ENCODE measurements at places on chromosomes 4 and X.

DNA sequence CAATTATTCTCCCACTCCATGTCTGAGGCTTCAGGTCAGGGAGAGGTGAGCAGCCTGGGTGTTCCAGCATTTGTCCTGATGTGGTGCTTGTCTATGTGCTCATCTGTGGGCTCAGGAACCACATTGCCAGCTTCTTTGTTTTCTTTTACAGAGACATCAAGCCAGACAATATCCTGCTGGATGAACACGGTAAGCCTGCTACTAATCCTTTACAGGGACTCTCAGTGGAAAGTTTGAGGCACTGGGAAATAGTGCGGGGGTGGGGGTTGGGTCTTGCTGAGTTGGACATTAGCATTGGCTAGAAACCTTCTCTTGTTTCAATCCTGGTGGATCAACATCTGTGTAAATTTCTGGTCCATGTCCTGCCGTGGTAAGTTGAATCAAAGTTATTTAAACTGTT is 310.3 kb downstream of the EVC2 start:
- no peak for DNase-seq

- DNase-seq = no peak
Measured at GRCh38 chr4:106738121-106738520, 298.0 kb downstream of the DKK2 start.

DNA sequence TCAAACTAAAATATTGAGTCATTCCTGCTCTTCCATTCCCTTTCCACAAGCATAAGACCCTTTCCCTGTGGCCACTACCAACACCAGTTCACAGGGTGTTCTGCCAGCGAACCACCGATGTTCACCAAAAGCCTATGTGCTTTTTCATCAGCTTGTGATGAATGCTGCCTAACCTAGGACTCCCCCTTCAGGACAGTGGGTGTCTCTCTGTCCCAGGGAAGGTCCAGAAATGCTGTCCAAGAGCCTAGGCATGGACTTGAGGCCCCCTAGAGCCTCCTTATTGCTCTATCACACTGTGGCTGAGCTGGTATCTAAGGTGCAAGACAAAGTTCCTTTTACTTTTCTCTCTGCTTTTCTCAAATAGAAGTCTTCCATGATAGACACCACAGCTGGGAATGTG is 1015.6 kb downstream of the PCDH19 start:
- no peak for DNase-seq

GRCh38 chr4:176549161-176549865 is 229.5 kb downstream of the SPCS3 start:
- no peak for DNase-seq

DNA sequence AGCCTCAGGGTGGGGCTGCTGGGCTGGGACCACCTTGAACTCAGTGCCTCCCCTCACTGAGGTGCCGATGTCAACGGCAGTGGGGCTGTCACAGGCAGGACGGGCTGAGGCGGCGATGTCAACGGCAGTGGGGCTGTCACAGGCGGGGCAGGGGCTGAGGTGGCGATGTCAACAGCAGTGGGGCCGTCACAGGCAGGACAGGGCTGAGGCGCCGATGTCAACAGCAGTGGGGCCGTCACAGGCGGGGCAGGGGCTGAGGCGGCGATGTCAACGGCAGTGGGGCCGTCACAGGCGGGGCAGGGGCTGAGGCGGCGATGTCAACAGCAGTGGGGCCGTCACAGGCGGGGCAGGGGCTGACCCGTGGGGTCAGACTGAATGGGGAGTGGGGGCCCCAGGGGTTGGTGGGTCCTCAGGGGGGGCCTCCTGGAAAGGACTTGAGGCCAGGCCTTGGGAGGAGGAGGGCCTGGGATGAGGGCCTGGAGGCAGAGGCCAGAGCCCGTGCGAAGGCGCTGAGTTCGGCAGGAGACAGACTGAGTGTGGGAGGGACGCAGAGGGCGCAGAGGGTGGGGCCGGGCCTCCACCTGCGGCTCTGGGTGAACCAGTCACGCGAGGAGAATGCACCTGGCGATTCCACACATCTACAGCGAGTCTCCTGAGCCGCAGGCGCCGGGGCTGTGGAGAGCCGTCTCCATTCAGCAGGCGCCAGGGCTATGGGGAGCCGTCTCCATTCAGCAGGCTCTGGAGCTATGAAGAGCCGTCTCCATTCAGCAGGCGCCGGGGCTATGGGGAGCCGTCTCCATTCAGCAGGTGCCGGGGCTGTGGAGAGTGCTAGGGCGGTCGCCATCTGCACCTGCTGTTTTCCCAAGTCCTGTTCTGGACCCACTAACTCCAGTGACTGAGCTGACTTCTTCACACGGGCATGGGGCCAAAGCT is 22.9 kb downstream of the ATP5ME start:
- no peak for DNase-seq

DNA sequence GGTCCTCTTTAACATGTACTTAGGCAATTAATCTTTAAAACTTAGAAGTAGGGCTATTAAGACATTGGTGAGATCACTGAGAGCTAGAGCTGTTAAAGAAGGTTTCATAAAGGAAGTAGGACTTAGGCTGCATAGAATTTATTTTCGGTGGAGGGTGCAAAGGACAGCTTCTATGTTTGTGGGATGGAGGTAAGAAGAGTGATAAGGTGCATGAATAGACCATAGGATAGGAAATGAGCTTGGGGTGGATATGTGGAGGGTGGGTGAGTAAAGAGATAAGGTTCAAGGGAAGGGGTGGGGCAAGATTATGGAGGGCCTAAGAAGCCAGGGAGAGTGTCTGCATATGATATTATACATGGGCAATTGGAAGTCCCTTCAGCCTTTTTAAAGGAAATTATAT is 15.9 kb downstream of the RTL9 start:
- no peak for DNase-seq

DNA sequence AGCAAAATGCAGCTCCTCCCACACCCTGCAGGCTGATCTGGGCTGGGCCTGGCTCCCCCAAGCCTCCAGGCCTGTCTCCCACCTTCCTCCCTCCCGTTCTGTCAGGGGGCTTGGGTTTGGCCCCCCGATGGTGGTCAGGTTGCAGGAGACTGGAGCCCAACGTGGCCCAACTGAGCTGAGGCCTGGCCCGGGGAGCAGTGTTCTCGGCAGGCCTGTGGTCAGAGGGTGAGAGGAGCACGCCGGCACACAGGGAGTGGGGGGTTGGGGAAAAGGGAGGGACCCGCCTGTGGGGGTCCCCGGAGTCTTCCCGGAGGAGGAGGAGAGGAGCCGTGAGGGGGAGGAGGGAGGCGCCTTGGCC is 43.2 kb upstream of the NKX1-1 start:
- DNase-seq = no peak

DNA sequence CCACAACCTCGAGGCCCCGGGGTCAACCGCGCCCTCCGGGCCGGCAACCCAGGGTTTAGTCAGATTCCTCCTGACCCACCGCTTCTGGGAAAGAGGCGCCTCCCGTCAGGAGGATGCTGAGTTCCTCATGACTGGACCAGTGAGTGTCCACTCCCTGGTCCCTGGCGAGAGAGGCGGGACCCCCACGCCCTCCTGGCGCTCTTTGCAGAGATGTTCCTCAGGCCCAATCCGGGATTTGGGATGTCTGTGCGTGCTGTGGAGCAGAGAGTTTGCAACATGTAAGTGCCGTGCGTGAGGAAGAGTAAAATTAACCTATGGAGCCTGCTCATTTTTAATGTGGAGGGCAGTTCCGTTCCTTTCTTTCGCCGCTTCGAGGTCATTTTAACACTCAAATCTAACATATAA is 824 bp upstream of the UGDH start:
- no peak for DNase-seq

DNA sequence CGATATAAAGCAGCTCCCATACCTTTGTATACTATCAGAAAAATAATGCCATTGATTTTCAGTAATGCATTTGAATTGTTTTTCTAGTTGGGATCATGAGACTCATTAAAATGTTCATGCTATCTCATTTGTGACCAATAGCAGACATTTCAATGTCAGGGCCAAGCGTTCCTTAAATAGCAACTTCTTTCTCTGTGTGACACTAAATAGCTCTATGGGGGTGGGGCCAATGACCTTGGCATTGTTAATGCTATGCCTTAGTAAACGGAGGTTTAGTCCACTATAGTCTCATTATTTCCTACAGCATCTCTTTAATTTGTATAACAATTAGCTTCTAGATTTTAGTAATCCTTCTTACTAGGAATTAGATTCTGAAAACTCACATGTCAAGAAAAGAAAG is 48.6 kb upstream of the ARHGAP24 start:
- no peak for DNase-seq

- DNase-seq = no peak
Measured at GRCh38 chr4:15488658-15489470, 19.2 kb downstream of the CC2D2A start.

- no peak for DNase-seq
Measured at GRCh38 chrX:9144701-9145241, 110.8 kb upstream of the FAM9B start.

GRCh38 chr4:159002950-159003349 is 99.9 kb upstream of the RAPGEF2 start:
- DNase-seq = no peak

DNA sequence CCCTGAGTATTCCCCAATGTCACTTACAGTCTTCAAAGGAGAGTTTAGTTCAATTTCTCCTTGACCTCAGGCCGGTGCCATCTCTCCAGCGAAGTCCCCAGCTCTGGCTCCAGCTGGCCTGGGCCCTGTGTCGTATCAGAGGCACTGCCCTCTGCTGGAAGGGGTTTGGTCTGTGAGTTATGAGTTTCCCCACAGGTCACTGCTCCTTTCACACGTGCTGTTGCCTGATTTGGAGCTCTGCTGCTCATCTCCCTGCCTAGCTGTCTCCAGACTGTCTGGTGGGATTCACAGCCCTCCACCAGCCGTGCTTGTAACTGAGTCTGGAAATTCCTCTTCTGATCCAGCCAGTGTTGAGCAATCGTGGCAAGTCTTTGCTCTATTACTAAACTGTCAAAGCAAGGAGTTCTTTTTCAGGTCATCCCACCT is at the start of gene RAP2C:
RAP2C (minus strand) TSS at position 105 of the 426 bp plus-strand sequence. CDS start 2,179 bp downstream, outside the sequence.
- peak; percentile 77 for DNase-seq

- DNase-seq = no peak
Measured at GRCh38 chr4:82382751-82383150, 9.0 kb upstream of the HNRNPD start.

DNA sequence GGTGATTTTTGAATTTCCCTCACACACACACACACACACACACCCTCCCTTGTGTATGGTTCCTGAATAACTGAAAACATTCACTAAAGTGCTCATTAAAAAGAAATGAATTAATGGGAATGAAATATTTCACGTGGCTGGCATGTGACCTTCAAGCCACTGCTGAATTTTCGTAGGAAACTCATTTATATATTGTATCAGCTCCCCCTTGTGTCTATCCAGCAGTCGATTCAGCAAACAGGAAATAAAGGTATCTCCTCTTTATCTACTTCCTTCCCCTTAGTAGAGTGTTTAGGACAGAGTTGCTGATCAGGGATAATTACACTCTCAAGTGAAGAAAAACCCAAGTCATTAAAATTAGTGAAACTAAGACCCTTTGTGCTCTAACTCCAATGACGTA is 912.6 kb upstream of the LCORL start:
- DNase-seq = no peak

- DNase-seq = no peak
Measured at GRCh38 chr4:26030780-26031179, 116.8 kb downstream of the SMIM20 start.

- no peak for DNase-seq
Measured at GRCh38 chr4:180913750-180914149, 1329.5 kb upstream of the TENM3 start.

DNA sequence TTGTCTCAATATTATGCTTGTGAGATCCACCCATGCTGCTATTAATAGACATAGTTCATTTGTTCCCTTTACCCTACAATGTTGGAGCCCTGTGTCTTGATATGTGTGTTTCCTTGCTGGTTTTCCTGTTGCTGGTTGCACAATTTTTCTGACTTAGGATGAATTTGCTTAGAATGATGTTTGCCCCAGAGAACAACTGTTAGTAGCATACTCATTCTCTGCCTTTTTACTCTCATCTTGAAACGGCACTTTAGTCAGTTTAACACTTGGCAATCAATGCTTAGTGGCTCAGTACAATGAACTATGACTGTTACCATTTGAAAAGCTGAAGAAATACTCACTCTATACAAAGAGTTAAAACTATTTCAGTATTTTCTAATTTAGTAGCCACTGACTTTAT is 158.8 kb upstream of the NDST4 start:
- DNase-seq = no peak

GRCh38 chr4:138788267-138788790 is 227.3 kb upstream of the NOCT start:
- DNase-seq = no peak

GRCh38 chr4:122139139-122139538 is 13.0 kb upstream of the BLTP1 start:
- no peak for DNase-seq

DNA sequence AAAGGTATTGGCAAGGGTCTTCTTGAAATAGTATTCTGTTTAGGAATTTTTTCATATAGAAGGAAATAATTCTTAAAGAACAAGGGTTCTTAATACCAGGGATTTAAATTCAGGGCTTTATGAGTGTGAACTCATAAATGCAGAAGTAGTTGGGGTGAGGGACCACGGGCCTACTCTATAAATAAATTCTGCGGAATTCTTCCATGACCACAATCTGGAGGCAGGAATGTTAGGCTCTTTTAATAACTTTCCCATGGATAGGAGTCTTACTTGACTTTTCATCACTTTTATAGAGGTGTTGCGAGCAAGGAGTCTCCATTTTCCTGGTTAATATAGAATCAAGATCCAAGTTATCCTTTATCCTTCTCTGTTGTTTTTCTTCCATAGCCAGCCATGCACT is 76.7 kb upstream of the SLC4A4 start:
- DNase-seq = no peak

DNA sequence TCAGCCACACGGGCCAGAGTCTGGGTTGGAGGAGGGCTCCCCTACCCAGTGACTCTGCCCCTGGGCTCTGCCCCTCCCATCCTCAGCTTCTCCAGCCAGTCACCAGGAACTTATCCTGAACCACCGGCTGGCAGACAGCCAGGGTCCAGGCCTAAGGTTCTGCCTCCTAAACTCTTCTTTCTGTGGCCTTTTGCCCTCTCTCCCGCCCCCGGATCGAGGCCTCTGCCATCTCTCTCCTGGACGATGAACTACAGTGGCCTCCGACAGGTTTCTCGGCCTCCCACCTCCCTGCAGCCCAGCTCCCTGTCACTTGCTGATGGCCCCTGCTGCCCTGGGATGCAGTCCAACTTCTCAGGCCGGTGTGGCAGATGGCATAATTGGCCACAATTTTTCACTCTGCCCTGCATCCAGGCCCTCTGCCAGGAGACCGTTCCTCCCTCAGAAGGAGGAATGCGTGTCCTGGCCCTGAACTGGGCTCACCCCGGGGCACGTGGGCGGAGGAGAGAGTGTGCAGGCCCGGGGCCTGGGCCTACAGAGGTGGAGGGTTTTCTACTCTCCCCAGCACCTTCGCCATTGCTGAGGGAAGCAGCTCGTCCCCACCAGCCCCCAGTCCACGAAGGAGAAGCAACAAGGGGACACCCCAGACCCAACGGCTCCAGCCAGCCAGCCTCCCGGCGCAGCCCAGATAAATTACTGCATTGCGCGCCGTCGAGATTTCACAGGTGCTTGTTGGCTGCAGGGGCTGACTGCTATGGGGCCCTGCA is 81.9 kb upstream of the LRPAP1 start:
- DNase-seq = no peak

- no peak for DNase-seq
Measured at GRCh38 chrX:27675493-27675892, 85.3 kb downstream of the DCAF8L2 start.

- peak; percentile 66 for DNase-seq
Measured at GRCh38 chr4:8267077-8267476, 2.5 kb upstream of the HTRA3 start.

GRCh38 chrX:101736651-101737050 is 77.0 kb upstream of the ARMCX2 start:
- DNase-seq = no peak
